ENCODE measurements at places on chromosomes 12 and 14. TPM values are rescaled to one million over a fixed set of nuclear protein-coding genes. Genes with fewer than 3 reads are reported as not detected.

DNA sequence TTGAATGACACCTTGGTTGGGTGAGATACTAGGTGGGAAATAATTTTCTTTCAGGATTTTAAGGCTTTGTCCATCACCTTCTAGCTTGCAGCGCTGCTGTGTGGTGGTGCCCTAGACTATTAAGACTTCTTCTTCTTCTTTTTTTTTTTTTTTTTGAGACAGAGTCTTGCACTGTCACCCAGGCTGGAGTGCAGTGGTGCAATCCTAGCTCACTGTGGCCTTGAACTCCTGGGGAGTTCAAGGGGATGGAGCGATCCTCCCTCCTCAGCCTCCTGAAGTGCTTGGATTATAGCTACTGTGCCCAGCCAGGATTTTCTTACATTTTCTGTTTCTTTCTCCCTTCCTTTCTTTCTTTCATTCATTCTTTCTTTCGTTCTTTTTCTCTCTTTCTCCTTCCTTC, 10.3 kb upstream of the MTA1 start:
- DNase-seq, result no peak

GRCh38 chr12:81005606-81006005, 67.9 kb upstream of the LIN7A start:
- DNase-seq, result no peak

DNA sequence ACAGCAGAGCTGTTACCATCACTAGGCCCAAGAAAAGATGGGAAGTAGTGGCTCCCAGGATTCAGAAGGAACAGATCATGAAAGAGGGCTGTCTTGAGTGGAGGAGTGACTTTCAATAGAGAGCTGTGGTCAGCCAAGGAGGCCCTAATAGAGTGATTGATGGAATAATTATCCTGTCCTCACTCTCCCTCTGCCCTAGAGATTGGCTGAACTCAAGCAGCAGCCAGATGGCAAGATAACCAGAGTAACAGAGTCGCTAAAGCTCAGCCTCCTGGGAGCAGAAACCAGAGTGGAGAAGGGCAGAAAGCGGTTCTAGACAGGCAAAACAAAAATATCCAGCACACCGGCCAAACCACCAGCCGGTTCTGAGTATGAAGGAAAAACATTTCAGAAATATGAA, 23.1 kb downstream of the GMFB start:
- no peak for DNase-seq

GRCh38 chr12:109580272-109580671, 6.7 kb downstream of the MVK start:
- DNase-seq, result no peak

DNA sequence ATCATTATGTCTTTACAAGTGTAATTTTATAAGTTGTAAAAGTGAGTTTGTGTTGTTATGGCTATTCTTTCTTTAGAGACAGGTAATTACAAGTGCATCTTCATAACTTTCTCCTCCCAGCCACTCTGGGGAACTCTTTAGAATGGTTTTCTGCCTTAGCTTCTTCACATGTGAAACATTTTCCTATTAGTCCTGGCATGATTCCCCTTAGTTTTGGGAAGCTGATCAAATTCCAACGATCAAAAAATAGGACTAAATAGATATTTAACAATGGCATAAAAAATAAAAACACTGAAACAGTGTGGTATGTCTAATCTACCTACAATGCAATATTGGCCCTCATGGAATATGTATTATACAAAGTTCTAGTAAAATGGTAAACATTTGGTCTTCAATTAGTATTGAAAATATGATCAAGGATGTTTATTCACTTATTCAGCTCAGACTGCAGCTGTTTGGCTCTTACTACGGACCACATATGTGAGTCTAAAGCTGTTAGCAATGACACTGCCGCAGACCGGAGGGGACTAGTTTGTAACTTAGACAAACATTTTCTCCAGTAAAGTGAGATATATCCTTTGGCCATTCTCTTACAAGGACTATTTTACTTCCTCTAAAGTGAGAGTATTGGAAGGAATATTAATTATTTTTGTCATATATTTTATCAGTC, 890.8 kb upstream of the USP15 start:
- DNase-seq, result no peak

DNA sequence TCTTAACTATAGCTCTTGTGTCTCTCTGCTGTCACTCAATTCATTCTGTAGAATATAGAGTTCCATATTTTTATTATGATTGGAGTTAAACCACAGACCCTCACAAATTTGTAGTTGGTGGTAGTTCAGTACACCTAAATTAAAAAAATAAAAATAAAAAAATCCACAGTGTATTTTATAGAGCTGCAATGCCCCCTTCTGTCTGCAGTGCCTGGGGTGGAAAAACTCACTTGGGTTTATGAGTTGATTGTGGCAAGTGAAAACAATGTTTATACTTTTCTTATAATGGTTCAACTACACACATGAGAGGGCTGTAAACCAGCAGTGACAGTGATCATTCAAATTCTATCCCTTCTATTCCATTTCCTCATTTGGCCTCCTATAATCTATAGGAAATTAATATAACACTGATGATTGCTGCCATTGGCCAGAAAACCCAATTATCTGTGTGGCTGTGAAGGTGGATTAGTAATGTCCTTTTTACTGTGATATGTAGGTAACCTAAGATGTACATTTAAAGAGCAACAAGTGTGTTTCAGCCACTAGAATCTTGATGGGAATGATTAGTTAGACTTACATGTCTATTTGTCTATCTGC, 166.9 kb upstream of the LRIG3 start:
- DNase-seq, result peak; percentile 37

GRCh38 chr12:46265734-46266133, 3.1 kb downstream of the SLC38A1 start:
- no peak for DNase-seq

DNA sequence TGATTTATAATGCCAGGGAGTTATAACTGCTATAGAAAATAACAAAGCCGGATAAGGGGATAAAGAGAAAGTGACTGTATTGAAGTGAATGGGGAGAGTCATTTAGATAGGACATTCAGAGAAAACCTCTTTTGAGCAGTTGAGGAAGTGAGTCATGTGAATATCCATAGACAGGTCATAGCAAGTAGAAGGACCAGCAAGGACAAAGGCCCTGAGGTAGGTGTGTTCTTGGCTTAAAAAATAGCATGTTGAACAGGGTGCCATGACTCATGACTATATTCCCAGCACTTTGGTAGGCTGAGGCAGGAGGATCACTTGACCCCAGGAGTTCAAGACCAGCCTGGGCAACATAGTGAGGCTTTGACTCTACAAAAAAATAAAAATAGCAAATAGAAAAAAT, 51.5 kb upstream of the RAP1B start:
- peak; percentile 78 for DNase-seq

DNA sequence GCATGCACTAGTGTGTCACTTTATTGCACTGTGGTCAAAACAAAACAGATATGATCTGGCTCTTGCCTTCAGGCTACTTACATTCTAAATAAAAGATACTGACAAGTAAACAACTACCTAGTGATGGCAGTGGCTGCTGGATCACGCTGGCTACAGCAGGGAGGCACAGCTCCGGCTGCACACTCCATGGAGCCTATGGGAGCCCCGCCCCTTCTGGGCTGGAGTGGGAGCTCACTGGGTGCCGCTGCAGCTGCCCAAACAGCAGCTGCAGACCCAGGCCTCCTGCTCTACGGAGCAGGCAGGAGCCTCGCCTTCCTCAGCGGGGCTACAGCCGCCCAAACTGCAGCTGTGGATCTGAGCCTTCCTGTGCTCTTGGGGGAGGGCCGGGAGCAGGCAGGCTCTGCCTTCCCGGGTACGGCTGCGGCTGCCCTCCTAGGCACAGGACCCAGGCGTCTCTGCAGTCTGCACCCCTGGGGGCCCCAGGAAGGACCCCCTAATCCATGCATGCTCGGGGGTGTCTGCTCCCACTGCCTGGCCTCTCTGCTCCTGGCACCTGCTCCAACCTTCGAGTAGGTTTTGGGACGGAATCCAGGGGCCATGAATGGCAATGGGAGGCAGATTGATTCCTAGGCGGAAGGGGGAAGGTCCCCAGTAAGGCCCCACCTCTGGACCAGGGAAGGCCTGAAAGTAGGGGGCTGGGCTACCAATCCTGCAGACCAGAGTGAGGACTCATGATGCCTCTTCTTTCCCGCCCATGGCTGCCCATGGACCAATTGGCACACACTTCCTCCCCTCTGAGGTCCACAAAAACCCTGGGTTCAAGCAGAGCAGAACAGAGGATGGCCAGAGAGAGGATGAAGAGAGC, 253.1 kb downstream of the ANO6 start:
- DNase-seq, result no peak

DNA sequence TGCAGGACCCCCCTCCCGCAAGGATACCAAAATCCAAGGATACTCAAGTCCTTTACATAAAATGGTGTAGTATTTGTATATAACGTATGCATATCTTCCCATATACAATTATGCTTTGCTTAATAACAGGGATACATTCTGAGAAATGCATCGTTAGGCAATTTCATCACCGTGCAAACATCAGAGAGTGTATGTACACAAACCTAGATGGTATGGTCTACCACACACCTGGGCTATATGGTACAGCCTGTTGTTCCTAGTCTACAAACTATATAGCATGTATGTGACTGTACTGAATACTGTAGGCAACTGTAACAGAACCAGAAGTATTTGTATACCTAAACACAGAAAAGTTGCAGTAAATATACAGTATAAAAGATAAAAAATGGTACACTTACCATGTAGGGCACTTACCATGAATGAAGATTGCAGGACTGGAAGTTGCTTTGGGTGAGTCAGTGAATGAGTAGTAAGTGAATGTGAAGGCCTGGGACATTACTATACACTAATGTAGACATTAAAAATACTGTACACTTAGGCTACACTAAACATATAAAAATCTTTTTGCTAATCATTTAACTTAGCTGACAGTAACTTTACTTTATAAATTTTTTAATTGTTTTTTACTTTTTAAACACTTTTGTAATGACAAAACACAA, 141.1 kb downstream of the SLC41A2 start:
- DNase-seq, result no peak

DNA sequence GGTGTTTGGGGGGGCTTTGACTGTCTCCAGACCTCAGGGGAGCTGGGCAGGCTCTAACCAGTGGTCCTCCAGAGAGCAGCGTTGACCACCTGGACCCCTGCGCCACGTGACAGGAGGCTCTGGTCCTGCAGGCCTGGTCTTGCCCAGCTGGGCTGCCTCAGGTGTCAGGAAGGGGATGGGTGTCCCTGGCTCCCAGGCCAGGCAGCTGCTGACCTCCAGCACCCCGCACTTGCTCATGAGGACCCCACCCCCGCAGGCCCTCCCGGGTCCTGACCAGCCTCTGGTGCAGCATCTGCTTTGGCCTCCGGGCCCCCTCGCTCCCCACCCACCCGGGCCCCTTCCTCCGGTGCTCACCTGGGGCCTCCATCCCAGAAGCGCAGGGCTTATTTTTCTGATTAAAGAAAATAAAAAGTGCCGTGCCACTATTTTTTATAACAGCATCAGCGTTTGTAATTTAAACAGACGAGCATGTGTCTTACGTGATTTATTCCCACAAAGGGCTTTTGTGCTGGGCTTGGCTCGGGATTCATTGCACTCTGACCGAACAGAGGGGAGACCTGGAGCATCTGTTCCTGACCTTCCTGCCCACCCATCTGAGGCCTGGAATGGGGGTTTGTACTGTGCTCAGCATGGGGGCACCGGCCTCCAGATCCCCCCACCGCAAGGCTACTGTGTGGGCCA, 21.7 kb downstream of the FBRSL1 start:
- DNase-seq, result no peak

The ADCY4 gene
- total RNA-seq, result not detected

The LGR5 gene
- not detected for total RNA-seq

The CCDC197 gene
- total RNA-seq, result not detected

The KRT2 gene
- not detected for total RNA-seq

The OVCH1 gene
- total RNA-seq, result 1.9 TPM

The SERPINA3 gene
- total RNA-seq, result 54.5 TPM

Data from MCF 10A (cell line).